Erythroblast (primary cell): ENCODE measurements at places on chromosomes 1 and 21.
A peak's percentile ranks its signal among the peaks of the same experiment; 100 is the strongest.

DNA sequence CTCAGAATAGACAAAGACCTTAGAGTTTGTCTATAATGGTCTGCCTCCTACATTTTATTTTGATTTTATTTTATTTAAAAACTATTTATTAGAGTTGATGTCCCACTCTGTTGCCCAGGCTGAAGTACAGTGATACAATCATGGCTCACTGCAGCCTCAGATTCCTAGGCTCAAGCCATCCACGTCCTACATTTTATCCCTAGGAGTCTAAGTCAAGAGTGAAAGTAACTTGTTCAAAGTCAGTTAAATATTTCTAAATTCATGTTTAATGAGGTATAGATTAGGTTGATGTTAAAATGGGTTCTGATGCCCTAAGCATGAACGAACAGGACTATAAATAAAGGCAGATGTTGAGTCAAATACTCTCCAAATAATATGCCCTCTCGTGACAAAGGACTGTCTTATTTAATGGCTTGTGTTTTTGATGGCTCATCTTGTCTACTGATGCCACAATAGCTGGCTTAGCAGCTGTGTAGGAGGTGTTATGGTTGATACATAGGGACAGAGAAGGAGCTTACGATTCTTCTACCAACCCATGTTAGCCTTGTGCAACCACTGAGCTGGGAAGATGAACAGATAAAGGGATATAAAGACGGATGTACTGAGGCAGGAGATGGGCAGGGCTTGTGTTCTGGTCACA is 66.0 kb upstream of the CR1L start:
- DNase-seq, result no peak

DNA sequence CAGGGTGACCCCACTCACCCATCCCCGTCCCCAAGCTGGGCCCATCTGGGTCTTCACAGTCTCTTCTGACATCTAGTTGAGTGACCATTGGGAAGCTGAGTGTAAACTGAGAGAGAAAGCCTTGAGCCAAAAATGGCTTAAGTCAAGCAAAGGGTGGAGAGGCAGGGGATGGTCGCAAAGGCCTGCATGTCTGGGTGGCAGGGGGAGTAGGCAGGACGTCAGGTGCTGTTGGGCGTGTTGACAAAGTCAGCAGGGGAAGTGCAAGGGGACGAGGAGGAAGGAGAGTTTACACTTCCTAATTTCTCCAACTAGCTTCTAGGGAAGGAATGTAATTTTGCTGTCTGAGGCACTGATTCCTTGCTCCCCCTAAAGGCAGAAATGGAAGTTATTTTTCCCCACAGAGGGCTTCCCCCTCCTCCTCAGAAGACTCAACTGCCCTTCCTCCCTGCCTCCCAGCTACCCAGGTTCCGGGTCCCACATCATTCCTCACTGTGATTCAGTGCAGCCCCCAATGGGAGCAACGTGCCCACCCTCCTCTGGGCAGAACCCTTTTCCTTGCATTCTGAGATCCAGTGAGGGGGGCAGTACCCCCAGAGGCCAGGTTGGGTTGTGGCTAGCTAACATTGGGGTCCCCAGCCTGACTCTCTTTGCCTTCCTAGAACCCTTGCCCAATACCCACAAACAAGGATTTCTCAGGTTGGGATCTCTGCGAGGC is 1.2 kb upstream of the ADORA1 start:
- no peak for DNase-seq

DNA sequence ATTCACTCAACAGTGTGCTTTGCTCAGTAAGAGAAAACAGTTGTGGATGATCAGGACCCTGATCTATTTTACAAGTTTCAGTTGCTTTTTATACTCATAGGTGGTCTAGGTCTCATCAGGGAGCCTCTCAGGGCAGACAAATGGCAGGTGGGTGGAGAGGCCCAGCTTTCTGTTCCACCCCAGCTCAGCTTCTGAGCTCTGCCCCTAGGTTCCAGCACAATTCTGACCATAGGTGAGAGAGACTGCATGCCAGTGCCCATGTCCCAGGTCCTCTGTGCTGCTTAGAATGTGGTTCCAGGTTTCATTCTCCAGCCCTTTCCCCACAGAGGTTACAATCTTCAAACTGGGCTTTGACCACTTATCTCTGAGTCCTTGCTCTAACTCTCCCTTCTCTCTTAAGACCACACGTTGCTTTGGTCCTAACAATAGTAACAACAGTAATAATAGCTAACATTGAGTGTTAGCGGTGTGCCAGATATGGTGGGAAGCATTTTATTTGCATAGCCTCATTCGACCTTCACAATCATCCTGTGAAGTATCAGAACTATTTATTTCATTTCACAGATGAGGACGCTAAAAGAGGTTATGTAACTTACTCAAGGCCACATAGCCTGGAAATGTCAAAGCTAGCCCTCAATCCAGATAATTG is 19.6 kb upstream of the DUSP10 start:
- no peak for DNase-seq

GRCh38 chr1:17572264-17572985 is 32.9 kb downstream of the ARHGEF10L start:
- no peak for DNase-seq

GRCh38 chr1:97091679-97092078 is 370.1 kb downstream of the PTBP2 start:
- no peak for DNase-seq

DNA sequence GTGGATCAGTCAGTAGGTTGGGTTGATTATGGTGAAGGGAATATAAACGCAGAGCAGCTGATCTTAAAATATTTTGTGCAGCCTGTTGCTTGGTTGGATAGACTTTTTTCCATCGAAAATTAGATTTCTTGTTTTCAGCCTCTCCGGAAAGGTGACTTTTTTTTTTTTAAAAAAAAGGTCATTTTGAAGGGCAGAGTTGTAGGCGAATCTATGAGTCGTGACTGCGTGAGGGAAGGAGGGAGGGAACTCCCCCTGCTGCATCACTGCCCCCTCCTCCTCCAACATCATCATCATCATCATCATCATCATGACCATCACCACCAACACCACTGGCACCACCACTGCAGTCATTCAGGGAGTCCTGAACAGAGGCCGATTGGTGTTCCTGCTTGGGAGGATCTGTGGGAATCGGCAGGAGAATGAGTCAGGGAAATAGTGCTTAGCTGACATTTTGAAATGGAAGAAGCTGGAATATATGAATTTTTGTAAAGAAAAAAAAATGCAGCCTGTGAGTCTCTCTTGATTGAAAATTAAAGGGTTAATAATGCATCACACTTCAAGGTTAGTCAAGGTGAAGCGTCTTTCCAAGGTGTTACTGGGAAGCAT is 1.2 kb downstream of the ATP1B1 start:
- peak; percentile 34 for DNase-seq

- peak; percentile 42 for DNase-seq
Observed at GRCh38 chr1:40808909-40809308, 25.3 kb downstream of the KCNQ4 start.

- DNase-seq, result peak; percentile 94
Observed at GRCh38 chr1:156892190-156893047, 1.1 kb upstream of the PEAR1 start.

- DNase-seq, result no peak
Observed at GRCh38 chr1:174158767-174159251, 511 bp upstream of the RABGAP1L start.

DNA sequence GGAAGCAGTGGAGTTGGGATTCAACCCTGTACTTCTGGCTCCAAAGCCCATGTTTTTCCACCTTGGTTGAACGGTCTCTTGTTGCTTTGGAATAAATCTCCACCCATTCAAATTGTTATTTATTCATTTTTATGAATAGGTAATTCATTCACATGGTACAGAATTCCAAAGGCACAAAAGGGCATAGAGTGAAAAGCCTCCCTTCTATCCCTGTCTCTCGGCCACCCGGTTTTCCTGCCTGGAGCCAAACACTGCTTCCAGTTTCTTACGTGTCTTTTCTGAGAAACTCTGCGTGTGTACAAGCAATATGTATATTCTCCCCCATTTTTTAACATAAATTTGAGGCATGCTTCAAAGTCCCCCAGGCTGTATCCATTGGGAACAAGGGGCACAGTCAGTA is 3.9 kb downstream of the EXTL1 start:
- no peak for DNase-seq

DNA sequence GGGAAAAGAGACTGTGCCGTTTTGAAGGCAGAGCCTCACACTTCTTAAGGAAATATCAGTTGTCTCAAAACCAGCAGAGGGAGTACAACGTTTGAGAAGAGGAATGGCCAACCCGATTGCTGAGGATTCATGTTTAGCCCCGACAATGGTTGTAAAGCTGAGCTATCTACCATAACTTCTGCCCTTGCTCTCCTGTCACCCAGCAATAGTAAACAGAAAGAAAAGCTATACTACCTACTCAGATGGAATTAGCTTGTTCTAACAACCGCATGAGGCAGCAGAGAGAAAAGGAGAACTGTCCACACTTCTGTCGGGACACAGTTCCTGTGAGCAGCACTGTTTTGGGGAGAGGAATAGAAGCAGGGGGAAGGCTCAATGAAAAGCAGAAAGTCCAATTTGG is 91.2 kb downstream of the SLC45A1 start:
- DNase-seq, result peak; percentile 69

DNA sequence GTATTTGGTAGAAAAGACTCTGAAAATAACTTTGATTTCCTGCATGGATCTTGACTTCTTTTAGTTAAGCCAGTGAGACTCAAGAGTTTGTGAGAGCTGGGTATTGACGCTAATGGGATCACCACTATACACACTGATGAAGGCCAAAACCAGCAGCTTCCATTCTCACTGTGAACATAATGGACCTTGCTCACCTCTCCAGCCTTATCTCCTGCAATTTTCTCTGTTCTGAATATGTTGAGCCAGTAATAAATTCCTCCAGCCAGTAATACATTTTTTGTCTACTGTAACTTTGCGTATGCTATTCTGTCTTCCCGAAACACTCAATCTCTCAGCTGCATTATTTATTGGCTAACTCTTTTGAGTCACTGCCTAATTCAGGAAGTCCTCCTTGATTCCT is 111.6 kb upstream of the PPP2R5A start:
- no peak for DNase-seq

DNA sequence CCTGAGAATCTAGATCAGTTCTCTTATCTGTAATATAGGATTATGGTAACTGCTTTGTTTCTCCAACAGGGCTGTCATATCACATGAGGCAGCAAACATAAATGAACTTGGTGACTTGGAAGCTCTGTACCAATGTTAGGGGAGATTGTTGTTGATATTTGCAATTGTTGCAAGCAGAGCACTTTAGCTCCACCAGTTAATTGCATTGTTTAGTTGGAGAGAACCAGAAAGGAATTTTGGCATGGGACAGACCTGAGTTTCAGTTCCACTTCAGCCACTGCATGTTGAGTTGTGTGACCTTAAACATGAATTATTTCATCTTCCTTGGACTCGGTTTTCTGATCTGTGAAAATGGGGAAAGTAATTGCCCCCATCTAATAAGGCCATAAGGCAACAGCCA is 142.3 kb upstream of the JUN start:
- DNase-seq, result no peak

- DNase-seq, result no peak
Observed at GRCh38 chr1:27600498-27601175, 3.3 kb downstream of the AHDC1 start.

DNA sequence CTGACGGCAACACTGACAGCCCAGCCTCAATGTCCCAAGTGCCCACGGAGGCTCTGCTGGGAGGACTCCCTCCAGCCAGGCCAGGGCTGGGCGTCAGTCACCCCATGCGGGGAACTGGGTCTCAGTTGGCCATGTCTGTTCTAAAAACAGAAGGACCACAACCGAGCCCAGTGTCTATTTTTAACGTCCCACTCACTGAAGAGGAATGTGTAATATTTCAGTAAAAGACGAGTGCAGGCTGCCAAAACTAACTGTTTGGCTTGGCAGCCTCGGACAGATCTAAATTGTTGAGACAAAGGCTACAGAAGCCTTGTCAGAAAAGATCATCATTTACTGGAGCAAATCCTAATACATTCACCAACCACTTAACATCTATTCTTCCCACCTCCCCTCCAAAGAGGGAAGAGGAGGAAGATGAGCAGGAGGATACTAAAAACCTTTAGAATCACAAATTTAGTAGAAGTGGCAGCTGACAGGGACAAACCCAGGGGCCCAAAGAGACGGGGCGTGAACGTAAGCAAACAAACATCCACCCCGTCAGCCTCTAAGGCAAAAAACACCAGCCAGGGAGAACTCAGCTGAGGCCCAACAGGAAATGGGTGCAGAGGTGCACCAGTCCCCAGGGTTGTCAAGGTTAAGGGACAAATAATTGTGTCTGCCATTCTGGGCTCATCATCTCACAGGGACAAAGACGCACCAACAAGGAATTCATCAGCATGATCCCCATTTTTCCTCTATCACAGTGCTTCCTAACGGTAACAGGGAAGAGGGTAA is 18.7 kb downstream of the C1orf198 start:
- DNase-seq, result no peak

DNA sequence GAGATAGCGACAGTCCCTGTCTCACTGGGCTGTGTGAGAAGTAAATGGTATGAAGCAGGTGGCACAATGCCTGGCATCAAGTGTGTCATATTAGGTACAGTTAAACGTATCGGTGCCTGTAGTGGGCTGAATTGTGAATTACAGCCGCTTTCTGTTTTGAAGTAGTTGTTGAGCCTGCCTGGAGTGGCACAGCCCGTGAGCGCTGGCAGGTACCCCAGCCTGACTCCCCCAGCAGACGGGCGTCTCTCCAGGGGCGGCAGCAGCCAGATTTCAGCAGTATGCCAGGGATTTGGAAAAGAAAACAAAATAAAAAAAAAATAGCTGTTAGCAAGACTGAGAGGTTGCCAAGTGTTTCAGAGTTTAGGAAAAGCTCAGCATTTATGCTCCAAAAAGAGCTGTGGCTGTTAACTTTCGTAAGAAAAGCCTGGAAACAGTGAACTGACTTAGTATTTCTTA is 26.6 kb upstream of the GPR153 start:
- DNase-seq, result no peak

DNA sequence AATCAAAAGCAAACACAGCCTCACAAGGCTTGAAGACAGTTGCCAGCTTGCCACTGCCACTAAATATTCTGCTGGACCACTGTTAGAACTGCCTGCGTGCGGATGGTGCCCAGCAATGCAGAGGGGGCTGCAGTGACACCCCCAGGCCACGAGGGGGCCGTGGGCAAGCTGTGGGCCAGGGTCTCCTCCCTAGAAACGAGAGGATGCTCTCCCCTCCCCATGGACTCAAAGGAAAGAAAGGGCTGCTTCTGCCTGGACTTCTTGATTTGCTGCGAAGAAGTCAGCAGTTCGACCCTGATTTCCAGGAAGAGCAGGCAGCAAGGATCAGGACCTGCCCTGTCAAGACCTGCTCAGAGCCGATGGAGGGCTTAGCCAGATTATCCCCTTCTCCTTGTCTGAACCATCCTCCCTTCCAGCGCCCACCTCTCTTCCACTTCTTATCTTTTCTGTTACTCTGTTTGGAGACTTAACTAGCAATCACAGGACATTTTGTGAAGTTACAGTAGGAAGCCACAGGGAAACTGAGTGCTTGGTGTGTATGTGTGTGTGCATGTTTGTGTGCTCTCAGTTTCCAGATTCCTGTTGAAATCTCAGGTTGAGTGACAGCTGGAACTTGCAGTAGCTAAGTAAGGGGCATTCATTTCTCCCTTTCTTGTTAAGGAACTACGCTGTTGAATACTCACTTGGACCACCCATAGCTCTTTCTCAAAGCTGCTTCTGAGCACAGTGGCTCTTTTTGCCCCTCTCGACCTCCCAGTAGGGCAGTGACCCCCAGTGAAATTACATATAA is 2.7 kb downstream of the MAN1C1 start:
- DNase-seq, result no peak
